ENCODE measurements at places on chromosomes 12 and 14. TPM values are rescaled to one million over a fixed set of nuclear protein-coding genes. Genes with fewer than 3 reads are reported as not detected.

Gene SPX
- 0.12 TPM for polyA plus RNA-seq

Gene TBX3
- polyA plus RNA-seq, result 42.2 TPM

GRCh38 chr14:81246461-81247270 lies 25.9 kb upstream of the GTF2A1 start:
- DNase-seq, result no peak

DNA sequence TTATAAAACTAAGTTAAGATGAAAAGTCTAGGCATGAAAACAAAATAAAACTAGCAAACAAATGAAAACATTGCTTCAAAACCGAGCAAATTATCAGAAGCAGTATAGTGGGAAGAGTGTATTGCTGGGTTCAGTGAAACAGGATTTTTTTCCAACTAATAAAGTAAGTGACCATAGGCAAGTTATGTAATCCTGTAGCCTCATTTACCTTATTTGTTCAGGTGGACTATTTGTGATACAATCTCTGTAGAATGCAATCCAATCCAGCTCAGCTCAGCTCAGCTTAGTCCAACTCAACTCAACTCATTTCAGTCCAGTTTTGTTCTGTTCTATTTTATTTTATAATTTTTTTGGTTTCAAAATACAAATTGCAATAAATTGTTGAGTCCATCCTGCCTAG lies 276.7 kb upstream of the LRIG3 start:
- DNase-seq, result no peak

Measured in AG04450 (cell line).